ENCODE measurements at places on chromosomes 16 and 17.

- DNase-seq, result no peak
These were observed 531.9 kb downstream of the GRIN2A start for GRCh38 chr16:9650284-9650683.

DNA sequence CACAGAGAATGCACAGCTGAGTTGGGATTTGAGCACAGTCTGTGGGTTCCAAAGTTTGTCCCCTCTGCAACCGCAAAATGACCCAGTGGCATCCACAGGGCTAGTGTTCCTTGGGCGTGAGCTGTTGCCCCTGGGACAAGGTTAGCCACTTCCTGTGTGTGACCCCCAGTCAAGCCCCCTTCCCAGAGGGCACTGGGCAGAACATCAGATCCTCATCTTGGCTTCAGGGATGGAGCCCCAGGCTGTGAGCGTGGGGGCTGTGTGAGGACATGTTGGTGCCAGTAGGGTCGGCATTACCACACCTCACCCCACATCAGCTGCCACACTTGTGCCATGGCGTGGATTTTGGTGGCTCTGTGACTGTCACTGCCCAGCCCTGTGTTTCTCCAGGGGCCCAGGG lies 55.3 kb downstream of the USP22 start:
- DNase-seq, result no peak

DNA sequence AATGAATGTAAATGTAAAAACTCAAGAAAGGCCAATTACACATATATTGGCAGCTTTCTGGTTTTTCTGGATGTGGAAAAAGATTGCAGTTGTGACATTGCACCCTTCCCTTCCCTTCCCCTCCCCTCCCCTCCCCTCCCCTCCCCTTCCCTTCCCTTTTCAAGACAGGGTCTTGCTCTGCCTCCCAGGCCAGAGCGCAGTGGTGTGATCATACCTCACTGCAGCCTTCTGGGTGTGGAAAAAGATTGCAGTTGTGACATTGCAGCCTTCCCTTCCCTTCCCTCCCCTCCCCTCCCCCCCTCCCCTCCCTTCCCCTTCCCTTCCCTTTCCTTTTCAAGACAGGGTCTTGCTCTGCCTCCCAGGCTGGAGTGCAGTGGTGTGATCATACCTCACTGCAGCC lies 41.7 kb downstream of the PIK3R5 start:
- DNase-seq, result no peak

GRCh38 chr17:72255481-72255880 lies 134.7 kb downstream of the SOX9 start:
- DNase-seq, result no peak

DNA sequence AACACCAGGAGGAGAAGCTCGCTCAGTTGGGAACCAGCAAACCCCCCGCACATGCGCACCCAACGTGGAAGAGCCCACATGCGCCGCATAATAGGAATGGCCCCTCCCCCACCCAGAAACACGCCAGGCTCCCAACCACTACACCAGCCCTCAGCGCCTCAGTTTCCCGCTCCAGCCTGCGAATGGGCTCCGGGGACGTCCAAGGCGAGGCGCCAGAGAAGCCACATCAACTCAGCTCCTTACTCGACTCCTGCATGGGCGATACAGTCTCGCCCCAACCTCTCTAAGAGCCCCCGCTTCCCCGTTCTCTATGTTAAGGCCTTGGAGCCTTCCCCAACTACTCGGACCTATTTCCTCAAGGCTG lies 504 bp downstream of the SRSF1 start:
- peak; percentile 73 for DNase-seq

GRCh38 chr16:84845496-84846002 lies 25.8 kb downstream of the CRISPLD2 start:
- DNase-seq, result no peak

DNA sequence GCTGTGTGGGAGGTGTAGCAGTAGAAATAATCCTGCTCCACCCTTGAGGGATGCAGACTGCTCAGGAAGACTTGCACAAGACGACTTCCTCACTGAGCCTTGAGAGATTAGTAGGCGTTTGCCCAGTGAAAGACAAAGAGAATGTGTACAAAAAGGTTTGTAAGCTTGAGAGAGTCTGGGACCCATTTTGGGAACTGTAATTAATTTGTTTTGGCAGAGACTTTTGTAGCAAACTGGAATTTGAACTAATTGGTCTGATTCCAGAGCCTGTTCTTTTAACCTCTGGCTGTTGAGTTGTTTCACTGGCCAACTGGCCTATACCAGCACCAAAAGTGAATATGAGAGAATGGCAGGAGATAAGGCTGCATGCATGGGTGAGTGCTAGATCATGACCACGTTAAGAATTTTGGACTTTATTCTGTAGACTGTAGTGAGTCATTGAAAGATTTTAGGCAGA lies 75.5 kb downstream of the AATF start:
- no peak for DNase-seq

GRCh38 chr17:57868007-57868909 lies 18.4 kb upstream of the MRPS23 start:
- peak; percentile 77 for DNase-seq

Measured in NCI-H446 (cell line).